ENCODE measurements at places on chromosomes 7 and 10.

- DNase-seq, result no peak
These were observed 129.2 kb downstream of the ADCY1 start for GRCh38 chr7:45703373-45703821.

DNA sequence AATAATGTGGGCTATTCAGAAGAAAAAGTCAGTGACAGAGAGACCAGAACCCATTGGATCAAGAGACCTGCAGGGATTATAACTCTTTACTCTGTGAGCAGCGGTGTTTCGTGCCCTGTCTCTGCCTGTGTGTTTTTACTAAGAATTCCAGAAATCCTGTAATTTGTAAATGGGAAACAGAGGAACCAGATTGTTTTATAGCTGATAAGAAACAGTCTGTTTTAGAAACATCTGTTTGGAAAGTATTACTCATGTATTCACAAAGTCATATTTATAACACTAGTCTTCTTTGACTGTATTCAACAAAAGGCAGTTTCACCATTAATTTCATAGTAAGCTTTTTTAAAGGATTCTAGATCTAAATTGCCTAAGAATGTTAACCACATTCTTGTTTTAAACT is 30.0 kb upstream of the VDAC2 start:
- no peak for DNase-seq

GRCh38 chr7:44898039-44898438 is 12.7 kb upstream of the PURB start:
- DNase-seq, result no peak

- no peak for DNase-seq
These were observed 15.8 kb downstream of the VOPP1 start for GRCh38 chr7:55556492-55556891.

Data from stimulated activated CD4-positive, alpha-beta T cell treated with anti-CD3 and anti-CD28 coated beads, Interleukin-12 subunit alpha, Interleukin-12 subunit beta, amount 100 ng/mL, for 4 hours (primary cell).